Stimulated activated CD8-positive, alpha-beta memory T cell treated with anti-CD3 and anti-CD28 coated beads, Interleukin-7, amount 100 ng/mL, for 1 hour (primary cell): ENCODE measurements at places on chromosomes 1 and 21.
A peak's percentile ranks its signal among the peaks of the same experiment; 100 is the strongest.

DNA sequence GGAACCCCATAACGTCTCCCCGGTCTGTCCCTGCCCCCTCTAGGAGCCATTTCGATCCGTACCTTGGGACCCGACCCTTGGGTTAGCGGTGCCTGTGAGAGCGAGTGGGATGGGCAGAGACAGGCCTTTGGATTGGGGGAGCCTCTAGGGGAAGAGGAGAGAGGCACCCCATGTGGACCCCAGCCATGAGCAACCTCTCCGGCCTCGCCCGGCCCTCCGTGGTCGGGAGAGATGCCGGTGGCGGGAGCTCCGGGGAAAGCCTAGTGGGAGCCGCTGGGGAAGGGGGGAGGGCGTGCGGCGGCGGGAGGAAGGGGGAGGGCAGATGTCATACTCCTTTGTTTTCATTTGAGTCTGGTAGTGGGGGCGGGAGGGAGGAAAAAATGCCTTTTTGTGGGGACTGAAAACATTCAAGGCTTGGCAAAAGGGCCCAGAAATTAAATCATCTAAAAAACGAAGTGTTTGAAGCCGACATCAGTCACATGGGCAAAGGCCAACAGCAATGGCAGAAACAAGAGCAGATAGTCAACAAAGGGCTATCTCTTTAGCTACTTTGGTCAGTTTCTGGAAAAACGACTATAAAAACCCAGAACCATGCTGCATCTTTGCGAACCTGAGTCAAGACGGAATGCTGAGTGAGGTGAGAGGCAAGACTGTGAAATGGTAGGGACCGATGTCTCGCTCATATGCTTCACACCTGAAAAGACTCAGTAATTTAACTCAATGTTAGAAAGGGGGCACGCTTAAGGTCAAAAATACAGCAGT is 758 bp downstream of the PTBP2 start:
- DNase-seq = peak; percentile 14

DNA sequence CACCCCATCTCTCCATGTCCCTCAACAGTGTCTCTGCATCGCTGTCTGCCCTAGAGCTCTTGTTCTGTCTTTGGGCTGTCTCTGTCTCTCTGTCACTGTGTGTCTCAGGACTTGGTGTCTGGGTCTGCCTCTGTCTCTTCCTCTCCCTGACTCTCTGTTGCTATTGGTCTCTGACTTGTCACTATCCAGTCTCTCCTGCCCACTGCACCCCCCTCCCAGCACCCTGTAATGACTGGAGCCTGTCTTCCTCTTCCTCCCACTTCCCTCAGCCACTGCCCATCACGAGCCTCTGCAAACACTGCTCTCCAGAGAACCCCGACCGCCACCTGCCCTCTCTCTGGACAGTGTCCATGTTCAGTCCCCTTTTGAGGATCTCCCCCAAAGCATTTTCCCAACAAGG is 12.1 kb downstream of the PEAR1 start:
- DNase-seq = no peak

- DNase-seq = no peak
These were observed 16.7 kb downstream of the LRRC3 start for GRCh38 chr21:44471996-44472395.

GRCh38 chr1:203186446-203187303 is at the start of gene CHI3L1:
Gene CHI3L1 (minus strand): TSS chr1:203186704. CDS start chr1:203186623, 81 bp downstream.
- no peak for DNase-seq

- DNase-seq = no peak
These were observed 166.9 kb downstream of the COL11A1 start for GRCh38 chr1:102941366-102941947.

- no peak for DNase-seq
These were observed 113.2 kb downstream of the LRRC53 start for GRCh38 chr1:74399249-74399648.

- no peak for DNase-seq
These were observed 75.0 kb downstream of the MRPS6 start for GRCh38 chr21:34148419-34148804.

DNA sequence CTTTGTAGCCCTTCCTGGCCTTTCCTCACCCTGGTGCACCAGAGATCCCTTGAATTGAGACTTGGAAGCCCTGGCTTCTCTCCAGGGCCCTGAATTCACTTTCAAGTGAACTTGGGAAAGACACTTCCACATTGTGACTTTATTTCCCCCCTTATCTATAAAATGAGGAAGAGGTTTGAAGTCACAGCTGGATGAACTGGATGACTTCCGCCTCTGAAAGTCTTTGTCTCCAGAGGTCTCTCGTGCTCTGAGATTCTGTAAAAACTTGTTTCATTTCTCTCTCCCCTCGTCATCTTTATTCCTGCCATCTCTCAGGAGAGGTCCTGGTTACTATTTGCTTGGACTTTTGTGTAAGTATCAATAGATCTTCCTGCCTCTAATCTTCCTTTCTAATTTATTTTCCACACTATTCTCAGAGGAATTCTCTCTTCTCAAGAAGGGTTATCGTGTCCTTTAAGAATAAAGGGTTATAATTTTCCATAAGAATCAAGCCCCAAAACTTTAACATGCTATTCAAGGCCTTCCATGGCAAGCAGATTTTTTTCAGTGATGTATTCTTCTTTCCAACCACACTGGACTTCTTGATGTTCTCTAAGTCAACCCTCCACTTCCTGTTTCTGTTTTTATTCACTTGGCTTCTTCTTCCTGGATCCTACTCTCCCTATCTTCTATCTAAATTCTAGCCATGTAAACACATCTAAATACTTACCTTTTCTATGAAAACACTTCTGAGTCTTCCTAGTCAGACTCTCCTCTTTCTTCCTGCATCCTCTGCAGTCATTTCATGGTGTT is 6.5 kb upstream of the RPTN start:
- DNase-seq = no peak

DNA sequence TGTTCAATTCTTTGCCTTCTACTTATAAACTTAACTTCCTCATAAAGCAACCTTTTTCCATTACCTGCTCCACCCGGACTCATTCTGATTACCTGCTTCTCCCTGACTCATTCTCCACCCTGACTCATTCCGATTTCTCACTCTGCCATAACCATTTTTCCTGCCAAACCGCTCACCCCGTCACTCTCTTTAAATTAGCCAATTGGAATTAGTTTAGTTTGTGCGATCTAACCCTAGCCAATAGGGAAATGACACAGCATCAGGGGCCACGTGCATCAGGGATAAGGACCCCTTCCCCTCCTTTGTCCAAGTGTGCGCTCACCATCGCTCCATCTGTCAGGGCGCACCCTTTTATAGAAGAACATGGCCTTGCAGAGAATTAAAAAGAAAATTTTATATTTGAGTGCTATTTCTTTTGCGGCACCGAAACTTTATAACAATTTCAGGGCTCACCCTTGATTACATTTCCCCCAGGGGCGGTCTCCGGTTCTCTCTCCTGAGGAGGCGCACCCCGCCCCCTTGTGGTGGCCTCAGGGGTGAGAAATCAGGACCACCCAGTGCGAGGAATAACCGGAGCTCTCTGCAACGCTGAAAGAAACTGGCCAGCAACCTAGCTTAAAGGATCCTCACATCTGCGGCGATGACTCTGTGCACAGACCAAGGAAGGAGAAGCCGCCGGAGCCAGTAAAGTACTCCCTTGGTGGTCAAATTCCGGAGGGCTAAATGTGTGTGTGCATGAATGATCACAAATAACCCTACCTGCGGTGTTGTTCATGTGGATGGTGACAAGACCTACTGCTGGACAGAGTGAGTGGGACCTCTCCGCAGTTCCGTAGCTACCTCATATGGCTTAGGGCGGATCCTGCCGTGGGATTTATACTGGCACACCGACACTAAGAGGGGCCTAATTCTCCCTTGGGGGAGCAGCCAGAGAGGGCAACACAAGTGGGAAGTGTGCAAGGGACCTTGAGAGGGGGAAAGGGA is 30.3 kb upstream of the CBR3 start:
- DNase-seq = peak; percentile 41

- DNase-seq = no peak
These were observed 134.4 kb upstream of the EDN2 start for GRCh38 chr1:41618871-41619270.

DNA sequence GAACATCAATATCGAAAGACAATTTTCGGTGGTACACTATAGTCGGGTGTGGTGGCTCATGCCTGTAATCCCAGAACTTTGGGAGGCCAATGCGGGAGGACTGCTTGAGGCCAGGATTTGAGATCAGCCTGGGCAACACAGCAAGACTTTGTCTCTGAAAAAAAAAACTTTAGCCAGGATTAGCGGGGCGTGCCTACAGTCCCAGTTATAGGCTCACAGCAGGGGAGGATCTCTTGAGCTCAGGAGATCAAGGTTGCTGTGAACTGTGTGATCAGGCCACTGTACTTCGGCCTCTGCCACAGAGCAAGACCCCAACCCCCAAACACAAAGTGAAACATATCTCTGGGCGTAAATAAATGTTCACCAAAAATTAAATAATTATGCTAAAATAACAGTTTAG is 1.6 kb downstream of the TADA1 start:
- DNase-seq = no peak

GRCh38 chr1:153431928-153432327 is 15.6 kb downstream of the S100A7A start:
- DNase-seq = no peak

GRCh38 chr1:70084314-70084915 is 121.0 kb downstream of the LRRC40 start:
- no peak for DNase-seq

- DNase-seq = no peak
These were observed 379.3 kb upstream of the NCAM2 start for GRCh38 chr21:20618878-20619277.

DNA sequence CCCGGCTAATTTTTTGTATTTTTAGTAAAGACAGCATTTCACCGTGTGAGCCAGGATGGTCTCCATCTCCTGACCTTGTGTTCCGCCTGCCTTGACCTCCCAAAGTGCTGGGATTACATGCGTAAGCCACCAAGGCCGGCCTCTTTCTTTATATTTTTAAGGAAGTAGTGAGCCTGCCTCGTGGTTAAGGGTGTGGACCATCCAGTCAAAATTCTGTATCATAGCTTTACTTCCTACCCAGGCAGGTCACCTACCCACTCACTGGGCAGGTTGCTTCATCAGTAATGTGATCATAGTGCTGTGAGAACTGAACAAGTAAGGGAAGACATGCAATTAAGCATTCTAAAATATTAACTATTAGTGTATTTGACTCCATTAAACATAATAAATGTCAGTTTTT is 8.1 kb upstream of the ACOT7 start:
- no peak for DNase-seq

- DNase-seq = no peak
These were observed 7.7 kb downstream of the GOLT1A start for GRCh38 chr1:204206121-204206520.

- DNase-seq = no peak
These were observed 26.7 kb downstream of the NDC1 start for GRCh38 chr1:53811414-53811851.

- no peak for DNase-seq
These were observed 56.4 kb downstream of the DIP2A start for GRCh38 chr21:46515109-46515508.

GRCh38 chr1:44265656-44266358 is 52.5 kb downstream of the DMAP1 start:
- no peak for DNase-seq

DNA sequence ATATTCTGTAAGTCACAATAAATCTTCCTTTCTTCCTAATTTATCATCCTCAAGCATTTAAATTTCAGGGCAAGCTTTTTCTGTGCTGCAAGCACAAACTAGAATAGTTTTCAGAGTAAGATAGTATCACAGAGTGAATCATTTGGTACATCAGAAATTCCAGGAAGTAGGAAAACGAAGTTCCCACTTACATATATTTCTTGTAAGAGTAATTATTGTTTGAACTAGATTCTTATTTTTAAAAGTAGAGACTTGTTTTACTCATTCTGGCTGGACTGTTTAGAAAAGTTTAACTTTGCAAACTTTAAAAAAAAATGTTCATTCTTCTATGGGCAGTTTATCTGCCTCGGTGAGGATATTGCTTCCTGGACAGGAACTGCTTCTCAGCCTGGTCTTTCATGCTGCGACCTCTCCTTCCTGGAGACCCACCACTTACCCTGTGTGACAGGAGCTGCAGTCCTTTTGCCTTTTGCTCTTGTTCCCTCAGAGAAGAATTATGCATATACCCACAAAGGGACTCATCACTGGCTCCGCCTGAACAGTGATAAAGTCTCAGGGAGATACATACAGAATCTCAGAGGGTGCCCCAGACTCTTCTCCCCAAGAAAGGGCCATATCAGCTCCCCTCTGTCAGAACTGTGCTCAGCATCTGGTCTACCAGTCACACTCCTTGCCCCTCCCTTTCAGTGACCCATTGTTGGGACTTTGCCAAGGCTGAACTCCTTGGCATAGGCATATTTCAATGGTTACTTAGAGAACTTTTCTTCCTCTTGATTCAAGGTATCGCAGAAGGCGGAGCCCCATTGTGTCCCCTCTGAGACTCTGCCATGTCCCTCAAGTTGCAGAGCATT is 102.7 kb upstream of the CD55 start:
- DNase-seq = no peak

- no peak for DNase-seq
These were observed 67.8 kb downstream of the POU2F1 start for GRCh38 chr1:167288390-167289074.

- DNase-seq = no peak
These were observed 2.3 kb downstream of the FCRLB start for GRCh38 chr1:161723459-161724141.

- no peak for DNase-seq
These were observed at the start of gene WNT4 for GRCh38 chr1:22143065-22144033. Gene WNT4 (minus strand): TSS chr1:22143097. CDS start chr1:22142922, 175 bp downstream.

DNA sequence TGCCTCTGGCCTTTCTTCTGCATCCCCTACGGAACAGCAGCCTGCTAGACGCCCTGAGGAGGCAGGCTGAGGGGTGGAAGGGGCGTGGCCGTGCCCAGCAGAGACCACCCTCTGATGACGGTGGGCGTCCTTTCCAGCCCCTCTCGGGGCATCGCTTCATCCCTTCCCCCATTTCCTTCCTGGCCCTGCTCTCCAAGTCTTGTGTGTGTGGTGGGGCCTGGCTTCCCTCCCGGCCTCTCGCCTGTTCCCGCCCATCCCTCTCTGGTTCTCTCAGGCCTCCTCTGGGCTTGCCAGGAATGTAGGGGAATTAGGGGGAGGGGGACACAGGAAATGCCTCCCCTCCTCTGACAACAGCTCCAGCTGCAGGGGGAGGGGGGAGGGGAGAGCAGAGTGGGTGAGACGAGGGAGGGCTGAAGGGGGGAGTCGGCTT is 51.1 kb downstream of the SKI start:
- DNase-seq = no peak

DNA sequence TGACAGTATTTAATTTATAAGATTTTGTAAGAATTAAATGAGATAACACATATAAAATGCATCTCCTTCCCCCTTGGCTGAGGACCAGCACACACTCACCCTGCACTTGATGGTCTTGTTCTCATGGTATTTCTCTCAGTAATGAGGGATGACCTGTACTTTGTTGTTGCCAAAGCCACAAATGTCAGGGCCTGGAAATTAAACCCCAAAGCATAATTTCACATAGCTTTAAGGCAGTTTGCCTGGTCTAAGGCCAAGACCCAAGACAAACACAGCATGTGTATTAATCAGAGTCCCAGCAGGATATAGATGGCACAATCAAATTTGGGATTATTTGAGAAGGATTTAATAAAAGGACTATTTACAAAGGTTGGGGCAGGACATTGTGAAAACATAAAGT is 48.6 kb upstream of the EPS15 start:
- no peak for DNase-seq
